ENCODE measurements at places on chromosomes 11 and 22.
A peak's percentile ranks its signal among the peaks of the same experiment; 100 is the strongest.

DNA sequence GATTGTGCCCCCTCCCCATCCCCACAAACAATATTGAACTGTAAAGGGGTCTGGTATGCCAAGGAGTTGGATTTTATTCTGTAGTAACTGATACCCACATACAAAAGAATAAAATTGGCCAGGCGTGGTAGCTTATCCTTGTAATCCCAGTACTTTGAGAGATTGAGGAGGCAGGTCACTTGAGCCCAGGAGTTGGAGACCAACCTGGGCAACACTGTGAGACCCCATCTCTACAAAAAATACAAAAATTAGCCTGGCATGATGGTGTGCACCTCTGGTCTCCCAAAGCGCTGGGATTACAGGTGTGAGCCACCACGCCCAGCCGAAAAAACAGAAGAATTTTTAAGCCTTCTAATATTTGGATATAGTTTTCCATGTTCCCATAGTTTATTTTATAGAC lies 4.2 kb upstream of the GLB1L3 start:
- no peak for DNase-seq

DNA sequence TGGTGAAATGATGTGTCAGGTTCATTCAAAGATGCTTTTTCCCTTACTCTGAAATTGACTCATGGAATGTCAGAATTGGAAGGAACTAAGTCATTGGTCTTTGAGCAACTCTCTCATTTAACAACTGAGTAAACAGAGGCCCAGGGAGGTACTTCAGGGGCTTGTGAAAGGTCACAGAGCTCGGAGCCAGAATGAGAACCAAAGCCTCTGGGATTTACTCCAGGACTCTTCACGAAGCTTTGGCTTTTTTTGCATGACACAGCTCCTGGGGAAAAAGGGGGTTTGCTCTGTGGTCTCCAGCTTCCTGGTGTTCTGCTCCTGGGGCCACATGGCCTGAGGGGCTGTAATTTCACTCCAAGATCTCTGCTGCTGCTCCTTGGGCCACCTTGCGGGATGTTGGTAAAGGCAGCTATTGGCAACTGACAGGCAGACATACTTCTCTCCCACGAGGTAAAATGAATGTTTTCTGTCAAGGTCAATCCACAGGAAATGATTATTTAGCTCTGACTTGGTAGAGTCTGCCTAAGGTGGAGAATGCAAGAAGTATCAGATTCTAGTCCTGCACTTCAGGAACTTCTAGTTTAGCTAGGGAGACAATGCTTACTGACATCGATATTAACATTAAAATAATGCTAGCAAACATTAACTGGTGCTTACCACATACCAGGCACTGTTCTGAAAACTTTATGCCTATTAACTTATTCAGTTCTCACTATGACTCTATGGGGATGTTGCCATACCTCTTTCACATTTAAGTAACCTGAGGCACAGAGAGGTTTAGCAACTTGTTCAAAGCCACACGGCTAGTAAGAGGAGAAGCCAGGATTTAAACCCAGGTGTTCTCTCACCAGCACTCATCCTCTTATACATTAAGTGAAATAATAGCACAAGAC lies 16.1 kb downstream of the PKNOX2 start:
- no peak for DNase-seq

GRCh38 chr11:2700415-2701211 lies 819 bp upstream of the KCNQ1OT1 start:
- peak; percentile 25 for DNase-seq

GRCh38 chr11:15955595-15955994 lies 400.8 kb downstream of the SOX6 start:
- no peak for DNase-seq

DNA sequence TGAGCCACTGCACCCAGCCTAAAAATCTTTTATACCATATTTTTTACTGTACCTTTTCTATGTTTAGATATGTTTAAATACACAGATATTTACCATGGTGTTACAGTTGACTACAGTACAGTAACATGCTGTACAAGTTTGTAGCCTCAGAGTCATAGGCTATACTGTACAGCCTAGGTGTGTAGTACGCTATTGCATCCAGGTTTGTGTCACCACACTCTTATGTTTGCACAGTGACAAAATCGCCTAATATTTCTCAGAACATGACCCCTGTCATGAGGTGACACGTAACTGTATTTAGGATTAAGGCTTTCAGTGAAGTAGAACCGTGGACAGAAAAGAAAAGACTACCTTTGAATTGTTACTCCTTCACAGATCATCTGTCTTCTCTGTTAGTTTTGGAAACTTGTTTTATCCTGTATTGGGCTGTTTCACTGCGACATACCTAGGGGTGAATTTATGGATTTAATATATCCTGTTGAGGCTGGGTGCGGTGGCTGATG lies 83.8 kb downstream of the ZNRF3 start:
- no peak for DNase-seq

DNA sequence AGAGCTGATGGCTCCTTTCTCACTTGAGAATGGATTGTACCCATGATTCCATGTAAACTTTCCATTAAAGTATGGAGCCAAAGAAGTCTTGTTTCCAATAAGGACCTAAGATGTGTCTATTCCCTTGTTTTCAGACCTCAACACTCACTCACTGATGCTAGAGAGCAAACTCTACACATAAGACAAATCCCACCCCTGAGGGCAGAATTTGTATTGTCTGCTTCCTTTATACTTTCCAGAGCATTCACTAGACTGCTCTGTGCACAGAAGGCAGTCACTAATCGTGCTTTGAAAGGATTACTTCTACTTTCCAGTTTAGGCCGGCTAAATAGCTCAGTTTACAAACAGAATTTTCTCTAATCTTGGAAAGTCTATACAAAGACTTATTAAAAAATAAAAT lies 6.4 kb downstream of the ANKRD49 start:
- no peak for DNase-seq

- no peak for DNase-seq
These were observed 533.9 kb upstream of the CCDC90B start for GRCh38 chr11:83819931-83820549.

- no peak for DNase-seq
These were observed 16.2 kb upstream of the CASTOR1 start for GRCh38 chr22:30305519-30305905.

DNA sequence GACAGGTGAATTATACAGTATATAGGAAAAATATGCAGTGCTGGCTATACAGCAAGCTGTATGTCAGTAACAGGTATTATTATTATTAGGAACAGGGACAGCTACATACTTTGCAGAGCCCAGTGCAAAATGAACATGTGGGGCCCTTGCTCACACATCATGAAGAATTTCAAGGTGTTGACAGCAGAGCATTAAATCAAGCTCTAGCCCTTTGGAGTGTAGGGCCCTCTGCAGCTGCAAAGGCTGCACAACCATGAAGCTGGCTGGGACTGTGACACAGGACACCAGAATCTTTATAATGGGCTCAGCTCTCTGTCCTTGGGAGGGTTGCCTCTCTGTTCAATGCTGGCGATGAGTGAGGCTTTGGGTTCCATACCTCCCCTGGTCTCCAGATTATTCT lies 44.9 kb upstream of the DAGLA start:
- DNase-seq, result no peak

GRCh38 chr11:117717485-117718314 lies 79.3 kb downstream of the DSCAML1 start:
- no peak for DNase-seq

DNA sequence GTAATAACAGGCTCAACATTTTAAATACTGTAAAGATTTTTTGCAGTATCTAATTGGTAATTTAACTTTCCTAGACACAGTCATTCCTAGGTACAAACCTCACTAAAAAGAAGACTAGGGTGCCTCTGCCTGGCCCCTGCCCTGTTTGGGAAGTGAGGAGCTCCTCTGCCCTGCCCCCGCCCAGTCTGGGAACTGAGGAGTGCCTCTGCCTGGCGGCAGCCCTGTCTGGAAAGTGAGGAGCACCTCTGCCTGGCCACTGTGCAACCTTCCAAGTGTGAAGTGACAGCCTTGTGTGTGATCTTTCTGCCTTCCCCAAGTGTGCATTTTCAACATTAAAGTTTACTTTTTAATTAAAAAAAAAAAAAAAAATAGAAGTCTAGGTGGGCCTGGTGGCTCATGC lies 4.2 kb downstream of the CHORDC1 start:
- no peak for DNase-seq

DNA sequence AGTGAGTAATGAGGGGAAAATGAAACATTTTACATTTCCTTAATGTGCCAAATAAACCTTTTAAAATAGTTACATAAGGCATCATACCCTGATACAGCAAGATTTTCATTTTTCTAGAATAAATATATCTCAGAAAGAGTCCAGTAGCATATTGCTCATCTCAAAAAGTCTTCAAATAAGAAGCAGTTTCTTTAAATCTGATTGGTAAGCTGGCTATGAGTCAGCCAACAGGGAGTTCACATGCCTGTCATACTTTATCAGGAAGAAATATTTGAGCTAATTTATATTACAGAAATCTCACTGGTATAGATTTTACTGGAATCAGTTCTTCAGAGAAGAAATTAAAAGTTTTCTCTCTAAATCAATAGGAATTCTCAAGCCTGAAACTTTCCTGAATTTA lies 258.1 kb downstream of the C11orf87 start:
- DNase-seq, result no peak

DNA sequence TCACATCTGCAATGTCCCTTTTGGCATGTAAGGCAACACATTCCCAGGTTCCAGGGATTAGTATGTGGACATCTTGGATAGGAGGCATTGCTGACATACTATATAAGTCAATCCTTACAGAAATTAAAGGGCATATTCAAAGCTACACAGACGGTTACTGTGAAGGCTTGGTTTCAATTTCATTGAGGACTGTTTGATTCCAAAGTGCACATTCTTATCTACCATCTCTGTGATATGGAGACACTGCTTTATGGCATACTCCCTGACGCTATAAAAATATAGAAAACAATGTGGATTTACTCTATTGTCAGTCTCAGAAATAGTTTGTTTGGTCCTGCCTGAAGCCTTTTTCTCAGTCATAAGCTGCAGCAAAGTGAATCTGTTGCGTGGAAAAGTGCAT lies 1486.7 kb downstream of the FAM181B start:
- DNase-seq, result no peak

GRCh38 chr11:125578783-125579182 lies 9.5 kb downstream of the EI24 start:
- DNase-seq, result no peak

GRCh38 chr22:40324468-40325305 lies 21.6 kb upstream of the ADSL start:
- no peak for DNase-seq

GRCh38 chr11:134841411-134841810 lies 429.4 kb upstream of the B3GAT1 start:
- no peak for DNase-seq

DNA sequence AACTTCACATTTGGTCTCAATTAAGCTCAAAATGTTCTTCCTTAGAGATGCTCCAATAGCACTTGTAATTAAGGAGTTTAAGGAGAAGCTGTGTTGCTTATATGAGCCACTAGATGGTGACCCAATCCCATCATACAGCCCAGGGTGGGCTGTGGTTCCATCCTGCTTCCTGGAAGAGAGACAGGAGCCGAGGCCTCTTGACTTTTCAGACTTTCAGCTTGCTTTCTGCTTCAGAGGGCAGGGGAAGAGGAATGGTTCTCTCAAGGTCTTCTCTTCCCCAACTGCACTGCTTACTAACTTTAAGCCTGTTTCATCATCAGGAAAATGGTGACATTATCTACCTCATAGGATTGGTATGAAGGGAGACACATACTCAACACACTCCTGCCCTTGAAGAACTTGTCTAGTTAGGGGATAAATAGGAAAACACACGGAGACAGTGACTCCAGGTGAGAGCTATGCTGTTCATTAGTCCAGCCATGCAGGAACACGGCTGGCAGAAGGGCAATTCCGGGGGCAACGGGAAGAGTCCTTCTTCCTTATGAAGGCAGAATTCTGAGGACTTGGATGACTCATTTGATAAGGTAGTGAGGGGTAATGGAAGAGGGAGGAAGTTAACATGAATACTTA lies 20.1 kb downstream of the TMEM218 start:
- no peak for DNase-seq

GRCh38 chr22:42343531-42344081 lies 73.2 kb upstream of the TCF20 start:
- no peak for DNase-seq

- DNase-seq, result no peak
These were observed 157.6 kb downstream of the RAB38 start for GRCh38 chr11:88017666-88018065.

- no peak for DNase-seq
These were observed 39.1 kb upstream of the SMIM38 start for GRCh38 chr11:69116671-69117070.

GRCh38 chr11:12356944-12357655 lies 20.3 kb upstream of the PARVA start:
- no peak for DNase-seq

GRCh38 chr11:19605520-19606371 lies 106.9 kb upstream of the NAV2 start:
- no peak for DNase-seq

DNA sequence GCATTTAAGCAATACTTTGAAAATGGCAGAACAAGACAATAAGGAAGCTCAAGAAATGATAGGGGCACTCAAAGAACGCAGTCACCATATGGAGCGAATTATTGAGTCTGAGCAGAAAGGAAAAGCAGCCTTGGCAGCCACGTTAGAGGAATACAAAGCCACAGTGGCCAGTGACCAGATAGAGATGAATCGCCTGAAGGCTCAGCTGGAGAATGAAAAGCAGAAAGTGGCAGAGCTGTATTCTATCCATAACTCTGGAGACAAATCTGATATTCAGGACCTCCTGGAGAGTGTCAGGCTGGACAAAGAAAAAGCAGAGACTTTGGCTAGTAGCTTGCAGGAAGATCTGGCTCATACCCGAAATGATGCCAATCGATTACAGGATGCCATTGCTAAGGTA lies 51.9 kb downstream of the SPECC1L start:
- DNase-seq, result no peak

- DNase-seq, result no peak
These were observed 120.1 kb downstream of the PARVA start for GRCh38 chr11:12497431-12497830.

DNA sequence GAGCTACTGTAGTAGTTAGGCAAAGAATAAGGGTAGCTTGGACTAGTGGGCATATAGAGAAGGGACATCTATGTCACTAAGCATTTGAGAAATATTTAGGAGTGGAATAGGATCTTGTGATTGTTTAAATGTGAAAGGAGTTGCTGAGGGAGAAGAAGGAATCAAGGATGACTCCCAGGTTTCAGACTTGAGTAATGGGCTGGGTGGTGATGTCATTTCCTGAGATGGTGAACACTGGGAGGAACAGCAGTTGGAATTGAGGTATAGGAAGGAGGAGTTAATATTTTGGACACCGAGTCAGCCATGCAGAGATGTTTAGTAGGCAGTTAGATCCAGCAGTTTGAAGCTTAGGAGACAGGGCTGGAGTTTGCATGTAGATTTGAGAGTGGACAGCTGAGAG lies 40.1 kb downstream of the REXO2 start:
- DNase-seq, result no peak

- DNase-seq, result no peak
These were observed 83.4 kb upstream of the MYO18B start for GRCh38 chr22:25658633-25659032.

GRCh38 chr11:95776859-95777258 lies 12.7 kb downstream of the FAM76B start:
- no peak for DNase-seq

DNA sequence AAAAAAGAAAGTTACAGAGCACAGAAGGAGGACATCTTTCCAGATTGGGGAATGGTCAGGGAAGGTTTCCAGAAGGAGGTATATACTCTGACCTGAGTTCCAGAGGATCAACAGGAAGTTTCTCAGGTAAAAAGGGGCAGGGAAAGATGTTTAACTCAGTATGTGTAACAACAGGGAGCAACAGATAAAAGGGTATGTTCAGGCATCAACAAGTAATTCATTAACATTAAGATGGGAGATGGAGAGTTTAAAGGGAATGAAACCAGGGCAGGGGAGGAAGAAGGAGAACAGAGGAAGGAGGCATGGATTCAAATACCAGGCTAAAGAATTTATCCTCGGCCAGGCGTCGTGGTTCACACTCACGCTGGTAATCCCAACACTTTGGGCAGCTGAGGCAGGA lies 2.5 kb upstream of the DENND5A start:
- DNase-seq, result no peak
